ENCODE measurements at places on chromosomes 6 and 20.

GRCh38 chr6:26302941-26303559 is 61.9 kb upstream of the BTN3A2 start:
- DNase-seq, result no peak

DNA sequence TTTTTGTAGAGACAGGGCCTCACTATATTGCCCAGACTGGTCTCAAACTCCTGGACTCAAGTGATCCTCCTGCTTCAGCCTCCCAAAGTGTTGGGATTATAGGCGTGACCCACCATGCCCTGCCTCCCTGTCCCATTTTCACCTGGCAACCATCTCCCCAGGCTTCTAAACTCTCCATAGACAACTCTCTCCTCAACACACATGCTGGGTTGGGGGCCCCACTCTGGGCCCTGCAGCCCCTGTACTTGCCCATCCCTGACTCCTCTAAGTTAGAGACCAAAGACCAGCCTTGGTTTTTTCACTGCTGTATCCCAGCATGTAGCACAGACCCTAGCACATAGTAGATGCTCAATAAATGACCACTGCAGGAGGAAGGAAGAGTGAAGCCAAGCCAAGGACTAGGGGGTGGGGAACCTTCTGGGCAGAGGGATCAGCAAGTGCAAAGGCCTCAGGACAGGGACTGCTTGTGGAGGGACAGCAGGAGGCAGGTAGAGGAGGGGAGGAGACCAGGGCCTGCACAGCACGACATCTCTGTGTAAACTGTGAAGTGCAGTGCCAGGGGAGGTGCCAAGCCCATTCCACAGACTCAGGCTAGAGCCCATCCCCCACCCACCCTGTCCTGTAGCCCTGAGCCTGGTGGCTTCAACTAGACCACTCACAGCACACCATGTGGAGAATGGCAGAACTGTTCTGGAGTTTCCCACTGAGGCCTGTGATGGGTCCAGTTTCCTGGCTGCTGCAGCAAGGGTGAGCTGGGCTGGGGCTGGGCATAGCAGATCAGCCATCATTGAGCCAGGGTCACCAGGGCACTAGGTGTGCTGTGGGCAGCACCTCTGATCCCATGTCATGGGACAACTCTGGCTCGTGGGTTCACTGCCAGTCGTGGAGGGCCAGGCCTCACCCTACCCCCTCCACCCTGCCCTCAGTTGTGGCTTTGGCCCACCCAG is 3.4 kb upstream of the SRC start:
- DNase-seq, result no peak

DNA sequence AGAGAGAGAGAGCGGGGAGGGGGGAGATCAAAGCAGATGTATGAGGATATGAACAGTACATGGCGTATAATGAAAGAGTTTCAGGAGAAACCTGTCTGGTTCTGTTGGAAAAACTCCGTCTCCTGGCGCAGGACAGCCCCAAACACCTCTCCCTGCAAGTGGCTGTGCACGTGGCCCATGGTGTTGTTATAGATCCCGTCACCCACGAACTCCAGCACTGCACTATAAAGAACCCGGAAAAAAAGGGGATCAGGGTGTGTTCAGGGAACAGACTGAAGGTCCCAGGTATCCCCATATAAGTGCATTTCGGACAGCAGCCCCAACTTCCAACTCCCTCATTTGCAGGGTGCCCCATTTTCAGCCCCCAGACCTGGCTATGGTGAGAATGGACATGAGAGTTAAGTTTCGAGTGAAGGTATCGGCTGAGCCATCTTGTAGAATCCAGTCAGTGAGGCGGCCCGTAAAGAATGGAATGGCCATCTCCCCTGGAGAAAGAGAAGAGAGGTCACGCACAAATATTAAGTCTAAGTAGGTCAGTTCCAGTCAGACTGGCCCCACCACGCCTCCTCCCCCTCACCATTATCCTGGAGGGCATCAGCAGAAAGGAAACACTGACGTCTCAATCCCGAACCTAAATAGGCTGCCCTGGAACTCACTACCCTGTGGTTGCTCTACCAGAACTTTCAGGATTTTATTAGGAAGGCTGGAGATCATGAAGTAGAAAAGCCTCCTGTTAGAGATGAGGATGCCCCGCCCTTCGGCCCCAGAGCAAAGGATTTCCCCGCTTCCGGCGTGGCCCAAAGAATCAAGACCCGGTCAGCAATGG is 1.3 kb downstream of the TAP1 start:
- no peak for DNase-seq

DNA sequence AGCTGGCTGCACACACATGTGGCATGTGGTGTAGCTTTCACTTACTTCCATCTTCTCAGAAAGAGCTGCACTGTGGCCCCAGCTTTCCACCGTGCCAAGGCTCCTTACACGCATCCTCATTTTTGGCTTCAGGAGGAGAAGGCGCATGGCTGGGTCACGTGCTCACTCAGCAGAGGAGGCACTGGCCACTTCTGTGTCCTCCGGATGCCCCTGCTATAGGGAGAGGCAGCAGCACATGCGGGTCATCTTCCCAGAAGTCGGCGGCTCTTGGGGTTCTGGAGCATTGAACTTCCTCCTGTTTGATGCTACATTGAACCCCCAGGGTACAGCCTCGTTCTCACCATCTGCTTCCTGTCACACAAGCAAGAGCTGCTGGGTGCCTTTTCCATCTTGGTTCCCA is 111.3 kb downstream of the FAM120B start:
- no peak for DNase-seq

DNA sequence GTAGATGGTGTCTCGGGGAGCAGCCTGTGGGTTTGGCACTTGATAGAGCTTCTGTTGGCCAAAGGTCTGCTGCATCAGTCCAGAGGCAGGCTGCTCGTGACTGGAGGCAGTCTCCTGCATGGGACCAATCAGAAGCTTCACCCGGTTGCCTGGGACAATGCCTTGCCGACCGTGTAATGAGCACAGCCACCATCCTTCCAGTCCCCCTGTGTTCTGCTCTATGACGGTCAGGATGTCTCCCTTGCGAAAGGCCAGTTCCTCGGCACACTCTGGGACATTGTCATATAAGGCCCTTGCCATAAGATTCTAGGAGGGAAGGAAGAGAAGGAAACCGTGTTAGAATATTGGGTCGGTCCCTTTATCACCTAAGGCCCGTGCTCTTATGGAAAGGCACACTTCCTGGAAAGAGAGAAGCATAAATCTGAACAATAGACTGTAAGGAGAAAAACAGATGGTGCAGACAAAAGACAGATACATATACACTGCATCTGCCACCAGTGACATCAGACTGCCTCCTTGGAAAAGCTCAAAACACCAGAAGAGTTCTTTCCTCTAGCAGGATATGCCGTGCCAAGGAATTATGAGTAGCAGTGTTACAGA is 18.9 kb downstream of the NEDD9 start:
- no peak for DNase-seq

DNA sequence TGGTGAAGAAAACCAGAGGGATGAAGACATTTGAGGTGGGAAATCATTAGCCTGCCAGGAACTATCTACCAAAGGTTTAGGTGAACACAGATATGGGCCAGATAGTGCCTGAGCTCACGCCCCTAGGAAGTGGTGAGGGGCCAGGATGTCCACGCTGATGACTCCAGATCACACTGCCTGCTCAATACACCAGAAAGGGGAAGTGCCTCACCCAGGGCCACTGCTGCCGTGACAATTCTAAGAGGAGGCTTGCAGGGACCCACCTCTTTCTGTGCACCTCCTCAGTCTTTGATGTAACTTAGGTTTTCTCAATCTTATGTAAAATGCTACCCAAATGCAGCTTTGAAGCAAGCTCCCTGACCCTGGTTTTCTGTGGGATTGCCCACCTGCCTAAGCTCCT is 5.4 kb upstream of the RAB44 start:
- no peak for DNase-seq

- no peak for DNase-seq
These were observed 111.1 kb downstream of the FOXC1 start for GRCh38 chr6:1720620-1721322.

DNA sequence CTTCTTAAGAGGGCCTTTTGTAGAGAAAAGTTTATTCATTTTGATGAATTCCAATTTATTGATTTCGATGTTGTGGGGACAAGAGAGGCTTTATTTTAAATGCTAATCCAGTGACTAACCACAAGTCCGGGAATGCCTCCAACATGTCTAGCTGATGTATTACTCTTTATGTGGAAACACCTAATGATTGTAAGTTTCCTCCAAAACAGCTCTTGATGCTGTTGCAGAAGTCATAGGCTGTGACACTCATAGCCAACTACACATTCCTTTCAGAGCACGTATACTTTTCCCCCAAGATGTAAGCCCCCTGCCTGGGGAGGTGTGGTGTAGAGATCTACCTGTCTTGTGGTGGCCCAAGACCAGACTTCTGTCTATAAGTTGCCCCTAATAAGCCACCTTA is 61.3 kb upstream of the RNF24 start:
- DNase-seq, result no peak

- DNase-seq, result no peak
These were observed 175.4 kb upstream of the KCNQ5 start for GRCh38 chr6:72446430-72446829.

DNA sequence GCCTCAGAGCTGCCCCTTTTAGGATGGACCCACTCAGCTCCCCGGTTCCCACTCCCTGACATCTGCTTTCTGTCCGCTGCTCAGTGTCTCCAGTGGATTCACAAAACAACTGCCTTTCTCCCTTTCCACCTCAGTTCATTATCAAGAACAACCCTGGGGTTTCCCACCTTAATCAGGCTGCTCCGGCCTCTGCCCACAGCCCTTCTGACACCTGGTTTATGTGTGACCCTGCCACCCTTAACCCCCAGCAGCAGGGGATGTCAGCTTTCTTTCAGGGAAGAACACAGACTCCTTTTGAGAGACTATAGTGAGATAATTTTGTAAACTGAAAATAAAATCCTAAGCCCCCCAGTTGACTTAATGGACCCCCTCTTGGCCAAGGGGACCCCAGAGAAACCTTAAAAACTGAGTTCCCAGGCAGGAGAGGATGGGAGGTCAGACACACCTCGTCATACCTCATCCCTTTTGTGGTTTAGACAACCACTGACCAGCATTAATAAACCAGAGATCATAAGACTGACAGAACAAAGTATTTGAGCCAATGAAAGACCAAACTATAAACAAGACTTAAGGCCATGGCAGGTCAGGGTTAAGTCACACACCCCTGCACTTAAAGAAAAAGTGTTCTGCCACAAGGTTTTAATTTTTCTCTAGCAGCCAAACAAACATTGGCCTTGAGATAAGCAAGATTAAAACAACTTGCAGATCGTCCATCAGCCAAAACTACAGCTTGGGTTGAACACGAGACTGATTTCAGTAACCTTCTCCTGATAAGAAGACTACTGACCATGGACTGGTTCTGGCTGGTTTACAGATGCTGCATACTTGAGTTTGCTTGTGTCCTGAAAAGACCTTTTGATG is 42.4 kb upstream of the DDR1 start:
- DNase-seq, result no peak

DNA sequence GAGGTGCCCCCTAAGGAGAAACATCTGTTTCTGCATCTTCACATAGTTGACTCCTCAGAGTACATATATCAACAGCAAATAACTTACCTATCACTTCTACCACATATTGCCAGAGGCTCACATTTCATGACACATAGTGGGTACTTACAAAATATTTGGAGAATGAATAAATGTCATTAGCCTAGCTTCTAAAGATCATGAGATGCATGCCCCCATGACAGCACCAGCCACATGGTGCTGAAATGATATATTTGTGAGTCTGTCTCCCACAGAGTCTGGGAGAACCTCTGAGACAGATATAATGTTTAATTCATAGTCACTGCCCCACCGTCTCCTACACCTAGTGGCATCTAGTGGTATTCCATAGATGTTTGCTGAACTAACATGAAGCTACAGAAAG is 555.6 kb downstream of the KIF16B start:
- DNase-seq, result no peak

DNA sequence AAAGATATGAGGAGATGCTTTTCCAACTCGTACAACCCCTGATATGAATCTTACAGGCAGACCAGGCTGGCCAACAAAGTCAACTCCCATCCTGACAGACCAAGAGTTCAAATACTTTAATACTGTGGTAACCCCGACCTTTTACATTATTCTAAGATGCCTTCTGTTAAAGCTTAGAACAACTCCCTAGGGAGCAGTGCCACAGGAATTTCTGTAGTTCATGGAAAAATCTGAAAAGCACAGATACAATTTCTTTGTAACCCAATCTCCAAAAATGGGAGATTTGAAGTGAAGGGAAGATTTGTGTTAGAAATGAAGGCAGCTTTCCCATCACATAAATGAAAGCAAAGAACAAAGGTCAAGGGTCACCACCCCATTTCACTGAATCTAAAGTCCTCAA is 151.3 kb upstream of the BEND6 start:
- no peak for DNase-seq

GRCh38 chr6:54009052-54009654 is 102.1 kb upstream of the MLIP start:
- DNase-seq, result no peak

Data from cerebellar cortex (tissue), 1 donor.